ENCODE measurements at places on chromosomes 12 and 14.

DNA sequence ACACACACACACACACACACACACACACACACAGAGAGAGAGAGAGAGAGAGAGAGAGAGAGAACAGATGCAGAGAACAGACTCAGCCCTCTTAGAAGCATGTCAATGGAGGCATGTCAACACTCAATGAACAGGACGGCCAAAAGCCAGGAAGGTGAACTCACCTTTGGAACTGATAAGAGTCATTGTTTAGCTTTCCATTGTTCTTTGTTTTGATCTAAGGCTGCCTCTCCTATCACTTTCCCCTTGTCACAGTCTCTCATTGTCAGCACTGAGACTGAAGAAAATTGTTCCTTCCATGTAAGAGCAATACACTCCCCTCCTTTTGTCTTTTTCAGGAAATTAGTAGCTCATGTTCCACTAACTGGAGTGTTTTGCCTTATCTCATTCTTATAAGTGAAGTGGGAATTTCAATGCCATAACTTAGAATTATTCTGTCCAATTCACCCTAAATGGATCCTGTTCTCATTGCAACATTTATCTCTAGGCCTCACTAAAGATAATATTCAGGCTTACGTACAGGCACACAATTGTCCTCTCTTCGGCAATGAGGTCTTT lies 218.0 kb downstream of the DUSP6 start:
- no peak for DNase-seq

DNA sequence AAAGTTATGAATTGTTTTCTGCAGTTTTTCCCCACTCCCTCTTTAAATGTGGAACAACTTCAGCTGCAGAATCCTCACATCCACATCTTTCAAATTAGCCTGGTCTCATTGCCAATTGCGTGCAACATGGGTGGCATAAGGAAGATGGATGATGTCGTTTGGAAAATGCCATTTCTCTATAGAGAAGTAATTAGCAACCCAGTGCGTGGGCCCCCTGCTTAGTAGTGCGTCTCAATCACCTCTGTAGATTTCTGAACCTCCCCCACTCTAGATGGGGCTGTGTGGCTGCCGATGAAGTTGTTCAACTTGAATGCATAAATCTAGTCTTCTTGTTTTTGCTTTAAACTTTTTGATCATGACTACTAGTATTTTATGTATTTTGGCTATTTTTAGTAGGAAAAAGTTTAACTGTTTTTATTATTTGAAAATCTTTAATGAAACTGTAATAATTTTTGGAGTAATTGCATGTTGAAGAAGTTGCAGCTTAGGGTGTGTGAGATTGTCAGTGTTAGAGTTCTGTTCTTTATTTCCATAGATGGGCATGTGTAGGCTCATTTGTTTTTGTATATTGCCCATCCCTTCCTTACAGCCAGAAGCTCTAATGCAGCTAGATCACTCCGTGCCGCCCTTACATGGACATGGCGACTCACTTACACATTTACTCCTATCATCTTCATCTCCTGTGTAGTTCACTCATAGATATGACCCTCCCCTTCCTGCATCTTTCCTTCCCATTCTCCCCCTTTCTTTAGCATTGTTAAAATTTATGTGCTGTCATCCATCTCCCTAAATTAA lies 358.2 kb downstream of the DIO2 start:
- no peak for DNase-seq

- no peak for DNase-seq
Measured at GRCh38 chr12:76206677-76207072, 122.2 kb upstream of the NAP1L1 start.

GRCh38 chr14:22598896-22599244 lies 770 bp downstream of the ABHD4 start:
- peak; percentile 79 for DNase-seq

DNA sequence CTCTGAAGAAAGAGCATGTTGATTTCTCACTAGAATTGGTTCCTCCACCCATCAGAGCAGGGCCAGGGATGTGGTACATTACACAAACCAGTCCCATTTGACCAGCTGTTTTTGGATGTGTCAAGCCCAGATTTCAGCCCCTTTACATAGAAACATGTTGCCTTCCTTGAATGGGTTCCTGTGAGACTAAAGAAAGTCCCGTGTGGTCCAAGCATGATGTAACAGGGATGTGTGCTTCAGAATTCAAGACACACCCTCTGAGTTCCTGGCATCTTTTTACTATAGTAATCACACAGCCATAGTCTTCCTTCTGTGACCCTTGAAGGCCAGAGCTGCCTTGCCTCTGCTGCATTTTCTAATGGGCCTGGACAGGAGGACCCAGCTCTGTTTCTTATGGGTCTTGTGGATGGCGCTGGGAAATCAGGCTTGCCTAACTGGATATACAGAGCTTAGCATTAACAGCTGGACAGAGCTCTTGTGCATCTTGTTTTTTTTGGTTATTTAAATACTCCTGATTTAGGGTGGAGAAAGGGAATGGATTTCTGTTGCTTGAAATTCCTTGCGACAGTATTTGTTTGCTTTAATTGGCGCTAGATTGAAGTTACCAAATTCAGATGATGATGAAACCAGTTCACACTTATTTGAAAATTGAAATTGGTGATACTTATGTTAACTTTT lies 341.0 kb downstream of the ZFP36L1 start:
- DNase-seq: no peak

DNA sequence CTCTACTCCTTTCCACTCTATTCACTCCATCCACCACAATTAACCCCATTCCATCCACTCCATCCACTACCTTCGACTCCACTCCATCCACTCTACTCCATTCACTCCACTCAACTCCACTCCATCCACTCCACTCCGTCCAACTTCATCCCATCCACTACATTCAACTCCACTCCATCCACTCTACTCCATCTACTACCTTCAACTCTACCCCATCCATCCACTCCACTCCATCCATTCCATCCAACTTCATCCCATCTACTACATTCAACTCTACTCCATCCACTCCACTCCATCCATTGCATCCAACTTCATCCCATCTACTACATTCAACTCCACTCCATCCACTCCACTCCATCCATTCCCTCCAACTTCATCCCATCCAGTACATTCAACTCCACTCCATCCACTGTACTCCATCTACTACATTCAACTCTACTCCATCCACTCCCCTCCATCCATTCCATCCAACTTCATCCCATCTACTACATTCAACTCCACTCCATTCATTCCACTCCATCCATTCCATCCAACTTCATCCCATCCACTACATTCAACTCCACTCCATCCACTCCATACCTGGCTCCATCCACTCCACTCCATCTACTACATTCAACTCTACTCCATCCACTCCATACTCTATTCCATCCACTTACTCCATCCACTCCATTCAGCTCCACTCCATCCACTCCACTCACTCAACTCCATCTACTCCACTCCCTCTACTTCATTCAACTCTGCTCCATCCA lies 16.4 kb downstream of the HNF1A start:
- no peak for DNase-seq

DNA sequence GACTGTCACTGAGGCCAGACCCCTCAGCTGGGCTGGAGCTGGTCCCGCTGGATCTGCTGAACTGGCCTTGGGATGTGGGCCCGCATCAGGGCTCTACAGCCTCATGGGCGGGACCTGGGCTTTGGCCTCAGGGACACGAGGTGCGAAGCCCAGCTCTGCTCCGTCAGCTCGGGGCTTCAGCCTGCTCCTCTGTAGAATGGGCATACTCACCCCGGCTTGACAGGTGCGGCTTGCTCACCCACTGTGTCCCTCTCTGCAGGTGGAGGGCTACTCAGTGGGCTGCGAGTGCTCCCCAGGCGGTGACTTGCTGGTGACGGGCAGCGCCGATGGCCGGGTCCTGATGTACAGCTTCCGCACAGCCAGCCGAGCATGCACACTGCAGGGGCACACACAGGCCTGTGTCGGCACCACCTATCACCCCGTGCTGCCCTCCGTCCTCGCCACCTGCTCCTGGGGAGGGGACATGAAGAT lies 57.6 kb downstream of the BEGAIN start:
- no peak for DNase-seq

- DNase-seq: peak; percentile 67
Measured at GRCh38 chr12:123024819-123025391, 44.4 kb downstream of the ARL6IP4 start.

GRCh38 chr12:58564721-58565120 lies 355.6 kb downstream of the LRIG3 start:
- no peak for DNase-seq

DNA sequence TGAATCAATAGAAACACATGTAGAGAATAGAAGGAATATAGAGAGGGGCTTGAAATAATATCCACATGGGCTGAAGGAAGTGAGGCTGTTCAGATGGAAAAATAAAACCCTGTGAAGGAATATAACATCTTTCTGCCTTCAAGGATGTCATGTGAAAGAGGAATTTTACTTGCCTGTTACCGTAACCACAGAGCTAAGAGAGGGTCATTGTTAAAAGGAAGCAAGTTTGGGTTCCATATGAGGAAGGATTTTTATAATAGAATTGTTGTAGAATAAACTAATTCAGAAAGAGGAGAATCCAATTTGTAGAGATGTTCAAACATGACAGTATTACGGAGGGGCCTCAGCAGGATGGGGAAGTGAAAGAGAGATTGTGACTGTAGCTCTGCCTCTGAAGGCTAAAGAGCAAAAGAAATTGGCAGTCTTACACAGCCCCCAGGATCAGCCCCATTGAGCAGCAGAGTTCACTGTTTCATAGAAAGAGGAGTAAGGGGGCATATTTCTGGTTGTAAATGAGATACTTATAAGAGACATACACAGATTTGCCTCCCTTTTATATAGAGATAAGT lies 41.8 kb upstream of the PTPRR start:
- no peak for DNase-seq

GRCh38 chr12:72075891-72076557 lies 137.4 kb downstream of the TPH2 start:
- DNase-seq: no peak

DNA sequence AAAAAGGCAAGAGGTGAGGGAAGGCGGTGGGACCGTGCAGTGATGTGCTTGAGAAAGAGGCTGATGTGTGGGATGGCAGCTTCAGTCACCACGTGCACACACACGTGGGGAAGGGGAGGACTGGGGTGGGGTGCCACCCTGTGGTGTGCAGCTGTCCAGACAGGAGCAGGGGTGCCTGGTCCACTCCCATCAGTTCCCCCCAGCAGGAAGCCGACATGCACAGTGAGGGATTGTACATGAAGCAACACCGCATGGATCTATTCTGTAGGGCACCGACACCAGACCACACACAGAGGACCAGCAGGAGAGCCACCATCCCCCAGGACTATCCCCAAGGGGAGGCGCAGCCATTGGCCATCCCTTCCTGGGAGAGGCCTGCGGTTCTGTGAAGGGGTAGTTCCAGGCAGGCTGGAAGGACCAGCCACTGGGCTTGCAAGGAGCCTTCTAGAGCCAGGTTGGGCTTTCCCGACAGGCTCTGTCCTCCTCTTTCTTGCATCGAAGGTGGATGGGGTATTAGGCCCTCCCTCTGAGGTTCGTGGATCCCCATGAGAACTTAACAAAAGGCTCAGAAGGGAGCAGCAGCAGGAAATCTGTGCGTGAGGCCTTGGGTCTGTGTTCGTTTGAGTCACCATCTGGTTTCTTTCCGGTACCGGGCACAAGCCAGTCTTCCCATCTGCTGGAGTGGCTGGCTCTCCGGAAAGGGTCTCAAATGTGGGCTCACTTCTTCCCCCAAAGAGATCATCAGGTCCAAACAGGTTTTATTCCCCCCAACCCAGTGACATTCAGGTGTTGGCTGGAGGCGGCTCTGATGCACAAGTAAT lies 59.8 kb downstream of the PLEKHG3 start:
- peak; percentile 73 for DNase-seq

- no peak for DNase-seq
Measured at GRCh38 chr14:52267501-52268278, at the start of gene PTGDR. Gene PTGDR (plus strand): TSS chr14:52267698. CDS start chr14:52267815, 117 bp downstream.

GRCh38 chr12:751192-751998 lies 984 bp upstream of the WNK1 start:
- peak; percentile 99 for DNase-seq

GRCh38 chr12:128537668-128538067 lies 270.7 kb downstream of the TMEM132C start:
- no peak for DNase-seq

DNA sequence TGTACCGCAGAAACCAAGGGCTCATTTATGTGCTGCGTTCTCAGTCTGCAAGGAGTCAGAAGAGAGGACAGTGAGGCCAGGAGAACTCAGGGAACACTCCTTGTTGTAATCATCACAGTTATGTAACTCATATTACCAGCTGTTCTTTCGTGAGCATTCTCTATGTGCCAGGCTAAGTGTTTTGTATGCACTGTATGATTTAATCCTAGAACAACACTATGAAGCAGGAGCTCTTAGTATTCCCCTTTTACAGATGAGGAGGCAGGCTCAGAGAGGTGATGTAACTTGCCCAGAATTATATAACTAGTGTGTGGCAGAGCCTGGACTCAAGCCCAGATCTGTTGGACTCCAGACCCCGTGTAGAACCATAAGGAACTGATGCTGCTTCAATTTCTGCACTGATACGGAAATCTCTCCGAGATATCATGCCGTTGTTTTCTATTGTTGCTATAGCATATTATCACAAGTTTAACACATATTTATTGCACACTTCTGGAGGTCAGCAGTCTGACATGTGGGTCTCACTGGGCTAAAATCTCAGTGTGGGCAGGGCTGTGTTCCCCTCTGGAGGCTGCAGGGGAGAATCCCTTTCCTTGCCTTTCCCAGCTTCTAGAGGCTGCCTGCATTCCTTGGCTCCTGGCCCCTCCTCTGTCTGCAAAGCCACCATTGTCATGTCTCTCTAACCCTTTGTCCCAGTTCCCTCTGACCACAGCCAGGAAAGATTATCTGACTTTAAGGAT lies 16.3 kb upstream of the CD9 start:
- DNase-seq: peak; percentile 46

- no peak for DNase-seq
Measured at GRCh38 chr14:72763892-72764291, 130.0 kb downstream of the DPF3 start.

GRCh38 chr14:50954811-50955372 lies 10.6 kb upstream of the PYGL start:
- DNase-seq: peak; percentile 86

DNA sequence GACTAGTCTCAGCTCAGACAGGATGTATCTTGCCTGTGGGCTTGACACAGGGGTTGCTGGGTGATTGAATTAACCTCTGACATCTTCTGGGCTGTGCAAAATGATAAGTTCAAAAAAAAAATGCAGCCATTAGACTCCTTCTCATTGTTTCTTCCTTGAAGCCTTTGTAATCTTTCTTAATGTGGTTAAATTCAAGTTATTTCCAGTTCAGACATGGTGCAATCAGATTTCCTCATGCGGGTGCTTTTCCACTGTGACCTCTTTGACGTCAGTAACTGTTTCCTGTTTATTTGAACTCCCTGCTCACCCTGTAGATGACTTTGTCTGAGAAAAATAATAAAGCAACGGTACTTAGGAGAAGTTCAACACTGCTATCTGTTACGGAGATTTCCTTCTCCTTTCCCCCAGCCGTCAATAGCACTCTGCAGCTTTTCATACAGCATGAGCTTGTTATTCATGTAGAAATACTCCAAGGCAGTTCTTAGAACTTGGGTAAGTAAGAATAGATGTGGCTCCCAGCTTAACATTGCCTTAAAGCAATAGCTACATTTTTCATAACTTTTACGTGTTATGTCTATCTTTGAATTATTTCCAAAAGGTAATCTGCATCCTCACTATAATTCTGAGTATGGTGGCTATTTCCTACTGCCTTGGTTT lies 155.5 kb downstream of the PRKCH start:
- DNase-seq: peak; percentile 92

GRCh38 chr14:48874711-48875110 lies 711.5 kb downstream of the RPS29 start:
- no peak for DNase-seq

- DNase-seq: peak; percentile 86
Measured at GRCh38 chr12:2256915-2257314, 204.1 kb downstream of the CACNA1C start.
